ENCODE measurements at places on chromosomes 16 and 17.

GRCh38 chr17:68763562-68763961 is 162.4 kb upstream of the FAM20A start:
- no peak for DNase-seq

DNA sequence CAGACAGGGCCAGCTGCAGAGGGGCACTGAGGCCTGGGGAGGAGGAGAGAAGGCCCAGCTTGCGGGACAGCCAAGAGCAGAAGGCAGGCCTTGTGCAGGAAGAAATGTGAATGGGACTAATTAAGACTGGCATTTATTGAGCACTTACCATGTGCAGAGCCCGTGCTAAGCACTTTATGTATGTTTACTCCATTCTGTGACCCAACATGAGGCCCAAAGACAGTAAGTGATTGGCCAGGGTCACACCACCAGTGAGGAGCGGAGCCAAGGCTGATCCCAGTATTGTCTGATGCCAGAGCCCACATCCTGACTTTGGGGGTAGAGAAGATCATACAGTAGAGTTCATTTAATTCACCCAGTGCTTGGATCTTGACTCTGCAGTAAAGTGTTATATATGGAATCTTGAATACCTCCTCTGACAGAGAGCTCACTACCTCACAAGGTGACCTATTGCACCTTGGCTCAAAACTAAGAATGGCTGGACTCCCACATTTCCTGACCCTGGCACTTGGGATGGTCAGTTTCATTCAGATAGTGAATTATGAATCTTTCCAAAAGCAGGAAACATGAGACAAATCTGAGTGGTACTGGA is 13.6 kb downstream of the KATNB1 start:
- DNase-seq, result no peak

DNA sequence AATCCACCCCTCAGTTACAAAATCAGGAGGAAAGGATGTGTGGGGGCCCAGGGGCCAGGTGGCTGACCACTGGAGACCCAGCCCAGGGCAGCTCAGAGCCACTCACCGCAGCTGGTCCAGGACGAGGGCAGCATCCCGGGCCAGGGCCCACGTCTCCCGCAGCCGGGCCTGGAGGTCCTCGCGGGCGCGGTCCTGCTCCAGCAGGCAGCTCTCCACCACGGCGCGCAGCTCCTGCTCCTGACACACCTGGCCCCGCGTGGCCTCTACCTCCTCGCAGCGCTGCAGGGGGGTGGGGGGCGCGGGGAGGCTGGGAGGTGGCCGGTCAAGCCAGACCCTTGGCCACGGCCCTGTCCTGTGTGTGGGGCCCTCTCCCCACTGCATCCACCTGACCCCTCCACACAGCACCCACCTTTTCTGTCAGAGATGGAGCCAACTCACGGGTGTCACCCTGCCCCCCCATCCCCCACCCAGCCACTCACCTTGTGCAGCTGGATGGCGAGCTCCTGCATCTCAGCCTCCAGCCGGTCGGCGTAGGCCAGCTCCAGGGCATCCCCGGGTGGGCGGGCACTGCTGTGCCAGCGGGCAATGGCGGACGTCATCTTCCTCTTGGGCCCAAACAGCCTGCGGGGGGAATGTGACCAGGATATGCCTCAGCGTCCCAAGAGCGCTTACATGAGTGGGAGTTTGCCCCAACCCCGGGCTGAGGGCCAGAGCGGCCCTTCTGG is 5.1 kb downstream of the NUDT16L1 start:
- no peak for DNase-seq

GRCh38 chr16:56520251-56520577 is 390 bp upstream of the BBS2 start:
- no peak for DNase-seq

- DNase-seq, result no peak
Measured at GRCh38 chr16:79885320-79885719, 284.8 kb upstream of the MAF start.

DNA sequence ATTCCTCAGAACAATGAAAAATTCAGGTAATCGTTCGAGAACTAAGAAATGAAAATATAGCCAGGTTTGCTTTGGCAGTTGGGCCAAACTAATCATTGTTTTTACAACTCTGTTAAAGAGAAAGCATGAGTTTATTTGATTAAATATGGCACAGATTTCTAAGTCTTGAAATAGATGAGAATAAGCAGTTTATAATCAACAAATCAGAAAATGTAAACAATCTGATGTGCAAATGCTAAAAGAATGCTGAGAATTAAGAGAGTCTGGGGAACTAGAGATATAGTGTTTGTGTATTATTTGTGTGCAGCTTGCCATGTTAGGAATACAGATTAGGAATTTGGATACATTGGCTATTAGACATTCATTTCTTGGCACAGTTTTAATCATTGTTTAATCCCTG is 212.5 kb downstream of the TANC2 start:
- DNase-seq, result no peak

- DNase-seq, result no peak
Measured at GRCh38 chr16:56946767-56947603, 14.8 kb upstream of the CETP start.

- DNase-seq, result no peak
Measured at GRCh38 chr16:2490190-2491105, 15.5 kb downstream of the TBC1D24 start.
